ENCODE measurements at places on chromosomes 5 and 9.

GRCh38 chr9:133971981-133972941 is 19.9 kb downstream of the VAV2 start:
- DNase-seq: no peak
- peaks cover 9% of the 10 kb centered on the region for H3K4me1 ChIP-seq
- H3K36me3 ChIP-seq: no peaks in the 10 kb centered on the region
- no peak overlapping the region for H3K27ac ChIP-seq
- no peaks in the 10 kb centered on the region for H3K27me3 ChIP-seq

DNA sequence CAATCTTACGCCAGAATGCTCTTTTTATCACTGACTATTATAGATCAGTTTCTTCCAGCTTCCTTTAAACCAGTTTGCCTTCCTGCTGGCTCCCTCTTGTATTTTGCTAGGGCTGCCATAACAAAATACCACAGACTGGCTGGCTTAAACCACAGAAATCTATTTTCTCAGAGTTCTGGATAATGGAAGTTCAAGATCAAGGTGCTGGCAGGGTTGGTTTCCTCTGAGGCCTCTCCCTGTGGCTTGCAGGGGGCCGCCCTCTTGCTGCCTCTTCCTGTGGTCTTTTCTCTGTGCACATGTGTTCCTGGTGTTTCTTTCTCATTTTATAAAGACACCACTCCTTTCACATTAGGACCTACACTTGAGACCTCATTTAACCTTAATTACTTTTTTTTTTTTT is 6.8 kb upstream of the FXN start:
- H3K4me3 ChIP-seq: no peak overlapping the region
- H3K27me3 ChIP-seq: no peaks in the 10 kb centered on the region
- H3K4me1 ChIP-seq: no peaks in the 10 kb centered on the region
- no peak for DNase-seq

DNA sequence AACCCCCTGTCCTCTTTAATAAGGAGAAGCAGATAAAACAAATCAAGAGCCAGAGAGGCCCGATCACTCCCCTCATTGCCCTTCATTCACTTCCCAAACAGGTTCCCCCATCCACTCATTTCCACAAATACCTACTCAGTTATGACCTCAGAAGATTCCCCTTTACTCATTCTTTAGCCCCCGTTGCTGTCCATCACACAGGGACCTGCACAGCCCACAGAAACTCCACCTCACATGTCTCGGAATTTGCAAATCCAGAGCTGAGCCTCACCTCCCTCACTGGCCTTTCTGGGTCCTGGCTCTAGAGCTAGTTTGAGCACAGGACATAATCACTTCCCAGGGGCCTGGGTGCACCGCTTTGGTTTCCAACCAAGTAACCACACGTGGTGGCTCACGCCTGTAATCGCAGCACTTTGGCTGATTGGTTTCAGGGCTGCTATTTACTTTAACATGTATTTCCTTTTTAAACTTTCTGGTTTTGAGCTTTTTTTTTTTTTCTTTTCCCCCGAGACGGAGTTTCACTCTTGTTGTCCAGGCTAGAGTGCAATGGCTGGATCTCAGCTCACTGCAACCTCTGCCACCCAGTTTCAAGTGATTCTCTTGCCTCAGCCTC is 17.8 kb downstream of the ATP6V0E1 start:
- no peak overlapping the region for H3K27ac ChIP-seq
- no peaks in the 10 kb centered on the region for H3K27me3 ChIP-seq
- H3K4me3 ChIP-seq: no peak overlapping the region
- DNase-seq: no peak
- peaks cover 4% of the 10 kb centered on the region for H3K36me3 ChIP-seq
- no peaks in the 10 kb centered on the region for H3K4me1 ChIP-seq

GRCh38 chr9:124202447-124202971 is 55.2 kb upstream of the NEK6 start:
- no peak overlapping the region for H3K4me3 ChIP-seq
- H3K27me3 ChIP-seq: no peaks in the 10 kb centered on the region
- DNase-seq: peak; percentile 46
- peaks cover 21% of the 10 kb centered on the region for H3K4me1 ChIP-seq
- no peaks in the 10 kb centered on the region for H3K36me3 ChIP-seq

- H3K4me3 ChIP-seq: no peak overlapping the region
- H3K36me3 ChIP-seq: no peaks in the 10 kb centered on the region
- DNase-seq: no peak
- no peaks in the 10 kb centered on the region for H3K4me1 ChIP-seq
- H3K27me3 ChIP-seq: peaks cover 39% of the 10 kb centered on the region
Observed at GRCh38 chr9:134498814-134499166, 142.8 kb upstream of the COL5A1 start.

- H3K27ac ChIP-seq: no peak overlapping the region
- peak; percentile 40 for DNase-seq
- peaks cover 3% of the 10 kb centered on the region for H3K36me3 ChIP-seq
- H3K4me1 ChIP-seq: peaks cover 17% of the 10 kb centered on the region
- no peak overlapping the region for H3K4me3 ChIP-seq
Observed at GRCh38 chr9:132638240-132638639, 31.5 kb downstream of the DDX31 start.

Data from cardiac muscle cell (in vitro differentiated cells and primary cell).